ENCODE measurements at places on chromosomes 6 and 20.

GRCh38 chr6:23681743-23682142 lies 444.3 kb upstream of the NRSN1 start:
- DNase-seq = peak; percentile 13

DNA sequence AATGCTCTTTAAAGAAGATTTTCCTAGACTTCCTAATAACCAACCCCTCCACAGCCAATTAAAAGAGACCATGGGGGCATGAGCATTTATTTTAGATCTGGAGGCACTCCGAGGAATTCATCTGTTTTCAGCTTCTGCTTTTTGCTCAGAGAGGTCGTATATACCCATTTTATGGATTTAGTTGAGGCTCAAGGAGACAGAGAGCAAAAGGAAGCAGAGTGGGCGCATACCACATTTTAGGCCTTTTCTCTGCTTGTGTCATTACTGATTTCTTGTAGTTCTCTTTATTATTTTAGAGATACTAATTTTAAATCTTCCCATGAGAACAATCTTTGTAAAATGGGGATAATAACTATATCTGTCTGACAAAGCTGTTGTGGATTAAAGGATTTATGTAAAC lies 129.6 kb upstream of the IFNGR1 start:
- DNase-seq = no peak

GRCh38 chr6:73728548-73729205 lies 32.7 kb downstream of the CD109 start:
- DNase-seq = no peak

DNA sequence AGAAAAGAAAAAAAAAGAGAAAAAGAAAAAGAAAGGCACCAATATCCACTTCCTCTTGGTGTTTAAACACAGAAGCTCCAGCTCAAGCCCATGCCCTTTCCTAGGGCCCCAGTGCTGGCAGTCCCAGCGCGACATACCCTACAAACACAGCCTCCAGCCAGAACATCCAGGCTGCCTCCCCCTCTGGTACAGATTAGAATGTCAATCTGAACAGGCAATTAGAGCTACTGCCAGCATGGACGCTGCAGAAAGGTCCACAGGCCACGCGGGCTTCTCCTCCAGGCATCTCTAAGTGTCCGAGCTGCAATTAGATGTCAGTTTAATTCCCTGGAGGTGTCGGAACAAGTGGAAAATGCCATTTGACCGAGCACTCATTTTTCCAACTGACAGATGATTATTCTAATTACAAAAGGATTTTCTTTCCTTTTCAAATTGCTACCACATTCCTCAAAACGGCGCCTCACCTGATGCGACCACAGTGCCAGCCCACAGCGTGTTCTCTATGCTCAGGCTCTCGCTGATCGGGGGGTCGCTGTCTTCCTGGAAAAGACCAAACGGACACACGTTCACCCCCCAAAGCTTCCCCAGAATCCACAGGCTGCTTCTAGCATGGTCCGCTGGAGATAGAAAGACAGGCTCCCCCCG lies 79.5 kb downstream of the ATP9A start:
- DNase-seq = no peak

GRCh38 chr20:41119614-41120561 lies 17.5 kb upstream of the PLCG1 start:
- no peak for DNase-seq

DNA sequence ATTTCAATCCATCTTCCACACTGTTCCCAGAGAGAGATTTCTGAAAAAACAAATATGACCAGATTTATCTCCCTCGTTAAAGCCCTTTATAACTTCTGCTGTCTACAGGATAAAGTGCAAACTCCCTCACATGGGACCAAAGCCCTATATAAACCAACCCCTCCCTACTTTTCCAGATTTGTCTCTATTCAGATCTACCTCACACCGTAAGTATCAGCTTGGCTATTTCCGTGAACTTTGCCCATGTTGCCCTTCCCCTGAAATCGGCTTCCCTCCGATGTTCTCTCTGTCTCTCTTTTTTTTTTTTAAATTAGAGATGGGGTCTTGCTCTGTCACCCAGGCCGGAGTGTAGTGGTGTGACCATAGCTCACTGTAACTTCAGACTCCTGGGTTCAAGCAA lies 12.1 kb upstream of the FAM8A1 start:
- DNase-seq = no peak

DNA sequence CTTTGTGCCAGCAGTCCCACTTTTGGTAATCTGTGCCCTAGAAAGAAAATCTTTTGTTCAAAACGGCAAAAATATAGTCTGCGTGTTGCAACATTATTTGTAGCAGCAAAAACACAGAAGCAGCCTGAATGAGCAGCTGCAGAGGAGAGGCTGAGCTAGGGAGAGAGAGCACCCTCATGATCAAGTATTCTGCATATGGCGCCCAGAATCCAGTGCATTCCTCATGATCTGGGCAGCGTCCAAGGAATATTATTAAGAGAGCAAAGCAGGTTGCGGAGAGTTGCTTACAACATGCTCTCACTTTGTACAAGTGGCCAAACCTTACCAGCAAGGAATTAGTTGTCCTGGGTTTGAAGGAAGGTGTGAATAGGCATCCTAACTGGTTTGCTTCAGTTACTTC lies 25.9 kb downstream of the KIZ start:
- no peak for DNase-seq

- DNase-seq = no peak
Measured at GRCh38 chr6:103983011-103983410, 876.7 kb downstream of the HACE1 start.

DNA sequence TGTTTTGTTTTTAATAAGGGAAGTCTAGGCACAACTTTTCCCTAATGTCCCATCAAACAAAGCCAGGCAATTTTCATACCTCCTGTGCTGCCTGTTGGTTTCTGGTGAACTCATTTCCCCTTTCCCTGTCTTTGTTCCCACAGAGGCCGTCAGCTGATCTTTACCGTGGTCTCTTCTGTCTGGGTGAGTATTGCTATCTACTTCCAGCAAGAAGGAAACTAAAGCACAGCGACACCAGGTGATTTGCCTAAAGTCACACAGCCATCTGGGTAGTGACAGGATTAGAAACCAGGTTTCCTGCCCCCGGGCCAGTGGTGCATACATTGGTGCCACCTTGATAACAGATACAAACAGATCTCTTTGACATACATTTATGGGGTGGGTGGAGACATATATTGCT lies 59.6 kb downstream of the RAB44 start:
- no peak for DNase-seq

DNA sequence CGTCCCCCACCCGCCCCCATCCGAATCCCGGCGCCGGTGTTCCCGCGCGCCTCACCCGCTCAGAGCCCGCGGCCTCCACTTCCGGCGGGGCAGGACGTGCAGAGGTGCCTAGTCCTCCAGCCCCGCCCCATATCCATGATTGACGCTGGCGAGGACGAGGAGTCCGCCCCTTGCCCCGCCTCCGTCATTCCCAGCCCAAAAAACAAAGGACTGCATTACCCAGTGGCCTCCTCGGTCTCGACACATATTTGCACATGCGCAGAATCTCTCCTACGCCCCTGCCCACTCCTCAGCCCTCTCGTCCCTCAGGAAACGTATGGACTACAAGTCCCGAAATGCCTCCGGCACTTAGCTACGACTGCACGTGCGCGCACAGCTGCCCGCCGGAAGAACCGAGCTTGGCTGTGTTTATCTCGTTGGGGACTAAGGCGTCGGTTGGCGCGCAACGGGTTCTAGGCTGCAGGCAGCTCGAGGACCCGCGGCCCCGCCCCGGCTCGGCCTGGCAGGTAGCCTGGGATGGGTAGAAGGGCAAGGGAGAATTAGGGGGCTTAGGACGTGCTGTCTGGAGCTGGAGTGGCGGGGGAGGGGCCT lies at the start of the genes KLHDC3 and MEA1:
TSS of gene KLHDC3 (plus strand) at position 407 of the 591 bp plus-strand sequence. CDS start 2,944 bp downstream, outside the sequence.
TSS of gene MEA1 (minus strand) at position 104 of the 591 bp plus-strand sequence. CDS start 133 bp downstream, outside the sequence.
- DNase-seq = peak; percentile 99

DNA sequence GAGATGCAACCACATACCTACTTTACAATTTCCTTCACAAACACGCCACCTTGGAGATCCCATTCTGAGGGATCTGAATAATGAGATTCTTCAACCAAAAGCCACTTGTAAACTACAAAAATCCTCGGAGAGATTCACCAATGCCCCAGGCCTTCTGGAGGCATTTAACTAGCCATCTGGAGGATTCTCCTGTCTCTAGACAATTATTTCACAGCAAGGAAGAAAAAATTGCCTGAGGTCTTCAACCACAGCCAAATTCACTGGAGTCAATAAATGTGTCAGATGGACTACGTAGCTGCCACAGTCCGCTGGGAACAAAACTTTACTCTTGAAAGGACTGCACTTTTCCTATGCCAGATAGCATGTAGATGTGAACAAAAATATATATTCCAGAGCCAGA lies 19.0 kb upstream of the DCDC2 start:
- DNase-seq = peak; percentile 84

GRCh38 chr6:134447423-134447822 lies 129.5 kb upstream of the SGK1 start:
- DNase-seq = no peak

DNA sequence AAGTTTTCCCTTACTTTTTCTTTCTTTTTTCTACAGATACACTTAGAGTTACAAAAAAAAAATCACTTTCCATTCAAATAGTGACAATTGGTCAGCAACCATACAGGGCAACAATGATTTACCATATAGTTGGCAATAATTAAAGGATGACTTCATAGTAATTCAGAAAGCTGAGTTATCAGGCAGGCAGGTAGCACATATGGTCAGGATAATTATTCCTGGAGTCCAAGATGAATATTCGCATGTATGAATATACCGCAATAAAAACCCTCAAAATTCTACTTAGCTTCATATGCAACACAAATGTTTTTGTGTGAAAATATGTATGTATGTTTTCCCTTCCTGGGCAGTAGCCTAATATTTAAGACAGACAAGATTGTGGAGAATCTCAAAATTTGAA lies 34.5 kb downstream of the COL19A1 start:
- no peak for DNase-seq

GRCh38 chr20:36574366-36575135 lies 1.2 kb downstream of the TGIF2 start:
- peak; percentile 65 for DNase-seq

DNA sequence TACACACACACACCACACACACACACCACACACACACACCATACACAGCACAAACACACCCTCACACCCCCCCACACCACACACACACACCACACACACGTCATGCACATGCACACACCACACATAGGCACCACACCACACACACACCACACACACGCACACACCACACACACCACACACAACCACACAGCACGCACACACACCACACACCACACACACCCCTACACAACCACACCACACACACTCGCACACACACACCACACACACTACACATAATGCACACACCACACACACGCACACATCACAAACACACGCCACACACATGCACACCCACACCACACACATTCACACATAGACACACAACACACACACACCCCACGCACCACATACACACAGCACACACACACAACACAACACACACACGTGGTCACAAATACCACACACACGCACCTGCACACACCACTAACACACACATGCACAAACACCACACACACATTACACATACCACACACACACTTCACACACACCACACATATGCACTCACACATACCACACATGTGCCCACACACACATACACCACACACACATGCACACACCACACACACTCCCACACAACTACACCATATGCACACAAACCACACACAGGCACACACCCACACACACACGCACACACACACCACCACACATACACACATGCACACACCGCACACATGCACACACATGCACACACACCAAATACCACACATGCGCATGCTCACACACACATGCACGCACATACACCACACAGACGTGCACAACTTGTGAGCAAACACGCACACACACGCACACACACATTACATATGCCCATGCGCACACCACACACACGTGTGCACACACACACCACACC lies 9.4 kb upstream of the ACSS1 start:
- no peak for DNase-seq

GRCh38 chr20:37541326-37541725 lies 13.7 kb upstream of the BLCAP start:
- no peak for DNase-seq

DNA sequence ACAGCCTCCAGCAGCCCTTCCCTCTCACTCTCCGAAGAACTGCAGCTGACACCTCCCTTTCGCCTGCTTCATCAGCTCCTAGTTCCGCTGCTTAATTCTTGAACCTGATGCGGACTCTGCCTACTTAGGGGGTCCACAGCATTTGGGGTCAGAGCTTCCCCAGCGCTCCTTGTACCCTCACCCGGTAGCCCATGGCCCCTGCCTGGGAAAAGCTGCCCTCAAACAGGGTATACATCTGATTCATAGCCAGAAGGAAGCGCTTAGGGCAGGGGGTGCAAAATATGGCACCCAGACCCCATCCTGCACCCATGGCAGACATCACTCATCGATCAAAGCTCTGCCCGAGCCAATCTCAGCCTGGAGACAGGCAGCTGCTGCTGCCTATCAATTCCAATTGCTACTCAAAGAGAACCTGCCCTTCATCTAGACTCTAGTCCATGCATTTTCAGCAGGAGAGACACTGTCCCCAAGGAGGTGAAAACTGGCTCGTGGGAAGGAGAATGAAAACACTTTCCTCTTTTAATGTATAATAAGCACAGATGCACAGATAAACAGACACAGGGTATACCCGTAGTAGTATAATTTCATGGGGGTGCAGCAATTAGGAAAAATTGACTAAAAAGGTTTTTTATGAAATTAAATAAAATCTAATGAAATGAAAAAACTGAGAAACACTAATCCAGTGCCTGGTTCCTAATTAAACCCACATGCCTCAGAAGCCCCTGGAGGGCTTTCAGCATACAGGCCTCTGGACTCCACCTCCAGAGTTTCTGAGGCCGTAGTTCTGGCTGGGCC lies 194.8 kb downstream of the PREX1 start:
- no peak for DNase-seq

DNA sequence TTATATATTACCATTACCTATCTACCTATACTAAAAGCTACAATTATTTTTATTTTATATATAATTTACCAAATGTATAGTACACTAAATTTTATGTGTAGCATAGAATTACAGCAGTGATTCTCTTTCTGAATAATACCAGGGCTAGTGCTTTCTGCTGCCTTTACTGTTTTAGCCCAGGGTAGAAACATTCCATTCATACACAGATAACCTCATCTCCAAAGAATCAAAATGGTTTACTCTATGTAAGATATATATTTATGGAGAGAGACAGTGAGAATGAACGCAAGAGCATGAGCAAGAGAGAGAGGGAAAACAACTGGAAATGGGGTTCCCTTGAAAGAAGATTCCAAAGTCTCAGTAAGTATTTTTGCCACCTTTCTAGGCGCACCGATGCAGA lies 56.3 kb upstream of the ATXN1 start:
- DNase-seq = no peak
